ENCODE measurements at places on chromosomes 6 and 20. TPM values are rescaled to one million over a fixed set of nuclear protein-coding genes. Genes with fewer than 3 reads are reported as not detected.
A peak's percentile ranks its signal among the peaks of the same experiment; 100 is the strongest.

- no peak overlapping the region for H3K4me3 ChIP-seq
- H3K27ac ChIP-seq: peak overlapping the region; percentile 78
- H3K4me1 ChIP-seq: peaks cover 55% of the 10 kb centered on the region
- H3K36me3 ChIP-seq: peaks cover 2% of the 10 kb centered on the region
- H3K27me3 ChIP-seq: no peaks in the 10 kb centered on the region
Observed at GRCh38 chr6:33696548-33697518, 14.7 kb downstream of the UQCC2 start.

DNA sequence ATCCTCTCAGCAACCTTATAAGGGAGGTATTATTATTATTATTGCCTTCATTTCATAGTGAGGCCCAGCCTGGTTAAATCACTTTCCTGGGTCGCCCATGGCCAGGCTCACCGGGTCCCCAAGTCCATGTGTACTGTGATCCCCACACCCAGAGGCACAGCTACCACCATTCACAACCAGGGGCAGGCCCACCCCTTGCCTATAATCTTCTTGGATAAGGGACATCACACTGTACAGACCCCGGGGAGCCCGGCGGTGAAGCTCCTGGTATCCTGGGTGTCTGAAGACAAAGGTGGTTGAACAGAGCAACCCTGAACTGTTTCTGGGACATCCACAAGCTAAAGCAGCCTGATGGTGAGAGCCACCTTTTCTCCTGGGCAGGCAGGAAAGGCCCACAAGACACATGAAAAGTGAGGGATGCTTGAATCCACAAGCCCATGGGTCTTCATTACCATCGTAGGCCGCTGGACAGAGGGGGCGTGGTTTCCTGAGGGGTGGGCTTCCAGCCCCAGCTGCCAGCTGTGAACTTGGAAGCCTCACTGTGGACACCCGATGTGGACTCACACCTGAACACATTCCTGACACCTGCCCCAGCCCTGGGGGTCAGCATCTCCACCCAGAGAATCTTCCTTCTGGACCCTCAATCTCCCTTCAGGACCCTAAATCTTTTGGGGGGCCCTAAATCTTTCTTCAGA lies 185.5 kb upstream of the PMEPA1 start:
- H3K4me3 ChIP-seq: no peak overlapping the region
- H3K36me3 ChIP-seq: no peaks in the 10 kb centered on the region
- H3K4me1 ChIP-seq: peaks cover 12% of the 10 kb centered on the region
- H3K27ac ChIP-seq: no peak overlapping the region
- H3K27me3 ChIP-seq: peaks cover 15% of the 10 kb centered on the region

GRCh38 chr6:159627939-159628338 lies 65.1 kb downstream of the SOD2 start:
- no peaks in the 10 kb centered on the region for H3K27me3 ChIP-seq
- DNase-seq: no peak
- H3K4me1 ChIP-seq: no peaks in the 10 kb centered on the region
- no peaks in the 10 kb centered on the region for H3K36me3 ChIP-seq
- H3K4me3 ChIP-seq: no peak overlapping the region

TFAP2A gene
- 26.6 TPM for total RNA-seq

DNA sequence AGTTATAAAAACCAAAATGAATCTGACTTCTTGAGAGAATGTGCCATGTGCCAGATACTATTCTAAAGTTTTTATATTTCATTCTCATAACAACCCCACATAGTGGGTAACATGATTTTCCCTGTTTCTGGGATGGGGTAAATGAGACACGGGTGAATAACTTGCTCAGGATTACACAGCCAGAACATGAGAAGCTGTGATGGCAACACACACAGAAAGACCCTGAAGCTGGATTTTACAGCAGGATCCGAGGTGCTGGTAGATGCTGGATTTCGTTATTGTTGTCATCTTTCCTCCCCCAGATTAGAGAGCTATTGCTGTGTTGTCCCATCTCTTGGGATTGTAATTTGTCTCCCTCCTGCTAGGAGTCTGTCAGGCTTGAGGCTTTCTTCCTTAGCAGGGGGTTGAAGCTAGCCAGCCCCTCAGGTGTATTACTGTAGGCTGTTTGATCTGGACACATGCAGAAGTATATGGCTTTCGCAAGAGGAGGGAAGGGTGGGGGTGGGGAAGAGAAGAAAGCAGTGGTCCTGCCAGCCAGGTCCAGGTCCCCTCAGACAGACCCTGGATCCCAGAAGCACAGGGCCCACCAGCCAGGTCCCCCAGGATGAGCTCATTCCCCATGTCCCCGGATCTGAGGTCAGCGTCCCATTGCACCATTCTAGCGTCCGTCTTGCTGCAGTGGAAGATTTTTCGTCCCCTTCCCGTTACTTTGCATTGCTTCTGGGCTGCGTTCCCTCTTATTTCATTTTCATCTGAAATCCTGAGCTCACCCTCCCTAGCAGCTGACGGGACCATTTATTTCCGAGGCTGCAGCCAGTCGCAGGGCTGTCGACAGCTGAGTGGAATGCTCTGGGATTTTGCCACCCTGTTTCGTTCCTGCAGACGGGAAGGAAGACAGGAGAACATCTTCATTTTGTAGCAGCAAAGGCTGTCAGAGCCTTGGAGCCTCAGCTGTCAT lies 7.3 kb upstream of the KCNG1 start:
- no peak for DNase-seq
- H3K27ac ChIP-seq: no peak overlapping the region
- peaks cover 39% of the 10 kb centered on the region for H3K27me3 ChIP-seq
- H3K4me1 ChIP-seq: peaks cover 20% of the 10 kb centered on the region
- no peak overlapping the region for H3K4me3 ChIP-seq
